ENCODE measurements at places on chromosomes 4 and X.
A peak's percentile ranks its signal among the peaks of the same experiment; 100 is the strongest.

GRCh38 chr4:40238700-40239548 lies 42.1 kb downstream of the RHOH start:
- peak; percentile 69 for DNase-seq

- no peak for DNase-seq
These were observed 92.3 kb downstream of the DIAPH2 start for GRCh38 chrX:96776966-96777365.

- DNase-seq, result no peak
These were observed 47.3 kb downstream of the KCNIP4 start for GRCh38 chr4:21901281-21901680.

GRCh38 chrX:31708116-31708515 lies 636.3 kb upstream of the FTHL17 start:
- no peak for DNase-seq

DNA sequence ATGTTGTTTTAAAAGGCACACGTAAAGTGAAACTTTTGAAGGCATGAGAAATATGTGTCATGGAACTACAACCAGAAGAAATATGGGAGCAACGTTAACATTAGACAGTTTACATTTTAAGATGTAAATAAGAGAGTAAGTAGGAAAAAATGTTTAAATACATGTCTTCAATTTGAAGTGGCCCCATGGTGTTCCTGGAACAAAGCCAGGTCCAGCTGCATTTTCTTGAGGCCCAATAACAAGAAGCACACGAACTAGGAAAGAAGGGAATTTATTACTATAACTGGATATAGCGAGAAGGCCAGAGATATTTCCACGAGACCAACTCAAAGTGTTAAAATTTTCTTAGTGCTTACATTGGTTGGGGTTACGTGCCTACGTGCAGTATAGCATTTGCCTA lies 458.1 kb downstream of the KCTD8 start:
- DNase-seq, result no peak

DNA sequence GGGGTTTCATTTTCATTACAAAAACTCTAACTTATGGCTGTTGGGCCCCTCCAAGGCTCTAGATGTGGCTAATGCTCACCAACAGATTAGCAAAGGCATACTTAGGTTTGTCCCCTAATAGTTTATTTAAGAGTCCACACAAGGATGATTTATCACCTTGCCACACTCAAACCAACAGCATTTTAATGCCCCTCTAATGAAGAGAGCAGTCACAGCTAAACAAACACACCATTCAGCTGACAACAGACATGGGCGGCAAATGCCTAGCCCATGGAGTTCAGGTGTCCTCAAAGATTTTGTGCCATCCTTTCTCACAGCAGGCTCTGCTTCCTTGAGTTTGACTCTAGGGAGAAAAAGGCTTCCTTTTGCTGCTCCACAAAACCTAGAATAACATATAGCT lies 61.8 kb upstream of the CITED1 start:
- DNase-seq, result no peak

DNA sequence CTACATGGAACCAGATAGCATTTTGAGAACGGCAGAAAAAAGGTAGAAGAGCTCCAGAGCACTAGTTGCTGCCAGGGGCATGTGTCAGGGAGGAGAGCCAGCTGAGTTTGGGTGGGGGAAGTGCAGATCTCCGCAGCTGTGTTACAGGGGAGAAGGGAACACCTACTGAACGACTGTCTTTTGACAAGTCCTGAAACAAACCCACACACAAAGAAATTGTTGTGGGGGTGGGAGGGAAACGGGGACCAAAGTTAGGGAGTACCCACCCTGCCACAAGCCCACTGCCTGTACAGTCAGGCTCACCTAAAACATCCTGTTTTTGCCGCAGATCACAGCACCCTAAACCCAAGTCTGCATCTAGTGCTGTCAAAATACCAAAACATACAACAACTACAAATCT lies 55.5 kb downstream of the LEF1 start:
- no peak for DNase-seq

GRCh38 chrX:42442745-42443144 lies 335.2 kb downstream of the PPP1R2C start:
- DNase-seq, result no peak

GRCh38 chr4:107654694-107655093 lies 65.3 kb downstream of the PAPSS1 start:
- DNase-seq, result no peak

DNA sequence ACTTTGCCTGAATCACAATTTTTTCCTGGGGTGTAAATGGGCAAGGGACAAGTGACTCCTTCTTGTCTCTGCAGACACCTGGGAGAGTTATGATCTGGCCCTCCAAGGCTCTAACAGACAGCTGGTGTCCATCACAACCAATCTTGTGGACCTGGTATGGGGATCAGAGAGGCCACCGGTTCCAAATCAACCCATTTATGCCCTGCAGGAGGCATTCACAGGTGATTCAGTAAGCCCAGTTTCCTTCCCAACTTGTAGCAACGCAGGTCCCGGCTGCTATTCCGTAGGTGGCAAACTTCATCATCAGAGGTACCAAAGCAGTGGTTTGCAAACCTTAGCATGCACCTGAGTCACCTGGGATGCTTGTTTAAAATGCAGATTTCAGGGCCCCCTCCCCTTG lies 8.8 kb downstream of the XPNPEP2 start:
- no peak for DNase-seq

- no peak for DNase-seq
These were observed 1.7 kb downstream of the UNC5C start for GRCh38 chr4:95546866-95547714.

DNA sequence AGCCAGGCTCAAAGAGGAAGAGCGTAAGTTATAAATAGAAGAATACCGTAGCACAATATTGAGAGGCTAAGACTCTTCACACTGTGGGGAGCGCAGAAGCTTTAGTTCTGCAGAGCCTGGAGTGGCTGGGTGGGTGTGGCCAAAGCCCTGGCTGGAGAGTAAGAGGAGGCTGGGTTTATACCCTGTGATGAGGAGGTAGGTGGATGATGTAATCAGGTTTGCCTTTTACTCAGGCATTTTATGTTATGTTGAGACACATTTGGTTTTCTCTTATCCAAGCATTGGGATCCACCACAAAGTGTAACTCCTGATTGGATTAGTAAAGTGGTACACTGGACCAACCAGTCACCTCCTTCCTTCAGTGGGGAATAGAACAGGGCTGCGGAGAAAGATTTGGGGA lies 13.9 kb downstream of the CDS1 start:
- DNase-seq, result no peak

DNA sequence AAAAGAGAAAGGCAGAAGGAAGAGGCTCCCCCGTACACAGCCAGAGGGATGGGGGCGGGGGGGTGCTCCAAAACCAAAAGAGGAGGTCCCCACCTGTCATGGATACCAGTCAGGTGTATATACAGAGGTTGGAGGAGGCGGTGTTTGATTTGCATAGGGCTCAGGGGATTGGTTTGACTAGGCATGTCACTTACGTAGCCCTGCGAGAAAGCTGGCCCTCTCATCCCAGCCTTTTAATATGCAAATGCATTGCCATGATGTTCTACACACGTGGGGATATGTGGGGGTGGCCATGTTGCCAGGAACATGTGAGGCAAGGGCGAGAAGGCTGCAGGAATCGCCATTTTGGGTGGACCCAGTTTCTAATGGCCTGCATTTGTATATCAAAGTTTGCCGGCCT lies 38.6 kb downstream of the TMEM150C start:
- no peak for DNase-seq

DNA sequence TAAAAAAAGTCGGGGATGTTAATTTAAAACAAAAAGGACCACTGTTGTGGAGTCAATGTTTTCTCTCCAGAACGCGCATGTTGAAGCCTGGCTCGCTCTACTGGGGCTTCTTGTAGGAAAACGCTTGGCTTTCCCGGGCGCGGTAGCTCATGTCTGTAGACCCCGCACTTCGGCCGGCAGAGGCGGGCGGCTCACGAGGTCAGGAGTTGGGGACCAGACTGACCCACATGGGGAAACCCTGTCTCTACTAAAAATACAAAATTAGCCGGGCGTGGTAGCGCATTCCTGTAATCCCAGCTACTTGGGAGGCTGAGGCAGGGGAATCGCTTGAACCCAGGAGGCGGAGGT lies 15.6 kb downstream of the NELFA start:
- no peak for DNase-seq

- DNase-seq, result no peak
These were observed 56.0 kb downstream of the GSX2 start for GRCh38 chr4:54155936-54156335.

- DNase-seq, result no peak
These were observed 61.0 kb downstream of the HPRT1 start for GRCh38 chrX:134520860-134521390.

DNA sequence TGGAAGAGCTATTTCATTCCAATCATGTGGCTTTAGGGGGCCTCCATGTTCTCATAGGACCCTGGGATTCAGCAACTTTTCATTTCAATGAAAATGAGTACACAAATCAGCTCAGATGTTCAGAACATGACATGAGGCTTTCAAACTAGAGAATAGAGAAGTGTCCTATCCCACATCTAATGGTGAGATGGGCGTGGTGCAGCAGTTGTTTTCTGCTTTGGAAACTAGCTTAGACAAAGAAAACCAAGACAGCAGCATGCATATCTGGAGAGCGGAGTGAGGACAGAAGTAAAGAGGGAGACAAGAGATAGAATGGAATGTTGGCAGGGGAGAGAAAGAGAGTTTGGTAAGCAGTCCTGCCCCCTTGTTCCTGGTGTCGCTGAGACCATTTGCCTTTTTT lies 1009.1 kb upstream of the IGFBP7 start:
- no peak for DNase-seq

DNA sequence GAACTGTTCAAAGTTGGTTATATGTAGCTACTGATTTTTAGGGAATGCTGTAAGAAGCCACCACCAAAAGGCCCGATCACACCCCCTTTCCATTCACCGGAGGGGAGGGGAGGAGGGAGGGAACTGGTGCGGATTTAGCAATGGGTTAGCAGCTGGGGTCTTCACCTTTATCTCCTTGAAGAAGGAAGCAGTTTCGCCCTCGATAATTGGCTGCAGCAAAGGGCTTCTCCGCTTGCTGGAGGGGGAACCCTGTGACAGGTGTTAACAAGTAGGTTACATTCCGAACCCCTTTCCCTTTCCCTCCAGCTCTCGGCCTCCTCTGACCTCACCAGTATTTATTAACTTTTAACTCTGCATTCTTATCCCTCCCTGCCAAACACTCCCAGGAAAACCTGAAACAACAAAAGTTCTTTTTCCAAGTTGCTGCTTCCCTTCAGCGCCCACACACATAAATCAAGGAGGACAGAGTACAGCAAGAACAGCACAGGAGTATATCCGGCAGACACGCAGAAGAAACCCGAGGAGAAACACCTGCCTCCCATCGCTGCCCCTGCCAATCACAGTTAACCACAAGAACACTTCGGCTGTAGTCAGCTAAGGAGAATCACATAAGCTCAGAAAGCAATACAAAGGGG lies 39.8 kb upstream of the NAP1L5 start:
- no peak for DNase-seq

DNA sequence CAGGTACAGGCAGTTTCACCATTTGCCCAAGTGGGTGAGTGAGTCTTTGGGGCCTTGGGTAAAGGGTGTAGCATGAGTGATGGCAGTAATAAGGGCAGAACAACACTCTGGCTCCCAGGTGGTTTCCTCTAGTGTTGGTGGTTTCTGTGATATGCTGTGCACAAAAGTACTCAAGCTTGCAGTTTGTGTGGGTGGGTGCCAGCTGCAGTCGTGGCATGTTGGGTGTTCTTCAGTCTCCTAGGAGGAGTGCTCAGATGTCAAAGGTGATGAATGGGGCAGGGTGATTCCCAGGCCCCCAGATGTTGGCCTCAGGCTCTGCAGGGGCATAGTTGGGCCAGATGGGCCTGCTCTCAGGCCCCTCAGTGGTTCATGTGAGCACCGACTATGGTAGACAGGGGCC lies 166.1 kb upstream of the KLF8 start:
- DNase-seq, result no peak

DNA sequence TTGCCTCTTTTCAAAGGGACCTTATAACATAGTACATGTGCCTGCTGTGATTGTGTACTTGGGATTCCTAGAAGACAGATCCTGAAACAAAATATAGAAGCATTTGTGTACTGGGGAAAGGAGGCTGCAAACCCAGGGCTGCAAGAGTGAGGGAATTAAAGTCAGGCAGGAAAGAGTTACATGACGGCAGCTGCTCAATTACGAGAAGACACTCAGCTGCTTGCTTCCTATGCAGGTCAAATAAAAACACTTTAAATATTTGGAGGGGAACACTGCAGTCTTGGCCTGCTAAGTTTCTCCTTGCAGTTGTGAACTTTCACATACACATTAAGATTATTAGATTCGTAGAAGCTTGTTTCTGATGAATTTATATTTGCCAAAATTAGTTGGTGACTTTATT lies 191.9 kb upstream of the CXCL13 start:
- DNase-seq, result no peak

DNA sequence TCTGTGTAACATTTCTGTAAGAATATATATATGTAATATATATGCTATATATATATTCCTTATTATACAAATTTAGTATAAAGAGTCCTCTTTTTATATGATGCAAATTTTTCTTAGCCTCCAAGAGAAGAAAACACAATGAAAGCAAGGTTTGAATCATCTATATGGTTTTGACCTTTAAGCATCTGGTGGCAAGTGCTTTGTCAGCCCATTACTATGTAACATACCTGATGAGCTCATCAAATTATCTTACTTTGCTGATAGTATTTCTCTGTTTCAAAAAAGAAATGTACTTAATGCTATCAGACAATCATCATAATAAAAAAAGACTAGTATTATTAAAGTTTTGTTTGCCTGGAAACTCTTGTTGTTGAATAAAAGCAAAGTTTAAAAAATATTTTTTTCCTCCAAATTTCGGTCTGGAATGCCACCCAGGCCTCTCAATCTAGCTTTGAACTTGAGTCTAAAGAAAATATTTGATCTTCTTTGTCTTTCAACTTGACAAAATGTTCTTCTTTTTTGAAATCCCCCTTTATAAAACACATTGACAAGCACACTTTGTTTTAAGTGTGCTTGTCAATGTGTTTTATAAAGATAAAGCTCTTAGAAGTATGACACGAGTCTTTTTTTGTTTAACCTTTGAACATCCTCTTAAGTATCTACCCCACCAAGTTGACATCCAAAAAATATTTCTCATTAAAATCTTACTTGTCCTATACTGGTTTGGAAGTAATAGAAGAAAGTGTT lies 26.2 kb downstream of the ZNF330 start:
- DNase-seq, result no peak

DNA sequence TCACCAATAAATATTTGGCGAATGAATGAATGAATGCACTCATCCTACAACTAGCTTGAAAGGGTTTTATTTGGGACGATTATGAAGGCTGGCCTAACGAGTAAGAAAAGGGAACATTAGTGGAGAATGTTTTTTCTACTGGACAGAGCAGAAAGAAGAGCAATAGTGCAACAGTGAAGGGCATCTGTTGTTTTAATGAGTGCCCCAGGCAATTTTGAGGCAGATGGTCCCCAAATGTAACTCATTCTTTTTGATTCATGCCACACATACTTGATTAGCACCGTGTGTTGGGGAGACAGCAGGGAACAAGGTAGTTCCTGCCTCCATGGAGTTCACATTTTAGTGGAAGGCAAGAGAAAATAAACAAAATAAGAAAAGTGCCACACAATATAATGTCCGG lies 22.7 kb upstream of the INTS6L start:
- no peak for DNase-seq

GRCh38 chr4:94534401-94535312 lies 82.9 kb downstream of the PDLIM5 start:
- no peak for DNase-seq
